ENCODE measurements at places on chromosomes 2 and 18. TPM values are rescaled to one million over a fixed set of nuclear protein-coding genes. Genes with fewer than 3 reads are reported as not detected.

- peak; percentile 75 for DNase-seq
These were observed 172.3 kb downstream of the PRKCE start for GRCh38 chr2:45823723-45824206.

GRCh38 chr2:165818920-165819319, 24.9 kb upstream of the GALNT3 start:
- DNase-seq, result no peak

- DNase-seq, result no peak
These were observed 32.7 kb upstream of the ALKAL2 start for GRCh38 chr2:320561-320960.

- no peak for DNase-seq
These were observed 10.9 kb upstream of the NT5C1B start for GRCh38 chr2:18600255-18600613.

DNA sequence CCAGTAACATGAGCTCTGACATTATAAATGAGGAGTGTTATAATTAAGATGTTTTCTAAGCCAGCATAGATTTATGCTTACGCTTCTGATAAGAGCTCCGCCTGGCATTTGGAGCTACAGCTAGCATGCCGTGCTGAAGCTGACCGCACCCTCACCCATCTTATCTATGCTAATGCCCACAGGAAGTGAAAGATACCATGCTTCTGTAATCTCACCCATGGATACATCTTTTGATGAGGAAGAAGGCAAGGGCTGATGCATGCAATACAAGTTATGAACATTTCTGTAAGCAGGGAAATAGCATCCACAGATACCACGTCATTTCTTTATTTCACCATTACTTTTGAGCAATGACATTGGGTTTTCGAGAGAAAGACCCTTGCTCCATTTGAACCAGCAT, 82.3 kb downstream of the ARL4C start:
- DNase-seq, result no peak

- no peak for DNase-seq
These were observed 109.5 kb downstream of the GRB14 start for GRCh38 chr2:164511738-164512137.

DNA sequence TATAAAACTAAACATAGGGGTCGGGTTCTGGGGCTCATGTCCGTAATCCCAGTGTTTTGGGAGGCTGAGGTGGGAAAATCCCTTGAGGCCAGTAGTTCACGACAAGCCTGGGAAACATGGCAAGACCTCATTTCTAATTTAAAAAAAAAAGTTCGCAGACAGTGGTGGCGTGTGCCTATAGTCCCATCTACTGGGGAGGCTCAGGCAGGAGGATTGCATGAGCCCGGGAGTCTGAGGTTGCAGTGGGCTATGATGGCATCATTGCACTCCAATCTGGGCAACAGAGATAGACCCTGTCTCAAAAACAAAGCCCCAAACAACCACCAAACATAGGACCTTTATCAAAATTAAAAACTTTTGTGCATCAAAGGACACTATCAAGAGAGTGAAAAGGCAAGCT, 9.8 kb upstream of the HAAO start:
- no peak for DNase-seq

DNA sequence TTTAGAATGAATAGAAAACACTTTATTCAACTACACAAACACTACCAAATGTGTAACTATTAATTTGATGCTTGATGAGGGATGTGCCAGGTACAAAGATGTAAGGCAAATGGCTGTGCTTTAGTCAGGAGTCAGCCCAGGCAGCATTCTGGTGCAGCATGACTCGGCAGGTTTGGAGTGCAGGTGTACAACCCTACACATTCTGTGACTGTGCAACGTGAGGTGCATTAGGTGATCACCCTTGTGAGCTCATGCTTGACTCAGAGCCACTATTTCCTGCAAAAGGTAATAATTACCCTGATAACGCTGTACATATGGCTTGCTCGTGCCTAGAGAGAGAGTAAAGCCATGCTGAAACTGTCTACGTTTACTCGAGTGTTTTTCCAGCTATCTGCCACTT, 288.7 kb upstream of the DSEL start:
- no peak for DNase-seq

- no peak for DNase-seq
These were observed 164.1 kb upstream of the FBXO11 start for GRCh38 chr2:48070415-48070814.

- DNase-seq, result peak; percentile 36
These were observed 69.1 kb downstream of the EHD3 start for GRCh38 chr2:31302940-31303563.

GRCh38 chr2:3633089-3633981, 24.7 kb upstream of the ALLC start:
- DNase-seq, result peak; percentile 35

- no peak for DNase-seq
These were observed 9.8 kb upstream of the NDUFV2 start for GRCh38 chr18:9092665-9093064.

DNA sequence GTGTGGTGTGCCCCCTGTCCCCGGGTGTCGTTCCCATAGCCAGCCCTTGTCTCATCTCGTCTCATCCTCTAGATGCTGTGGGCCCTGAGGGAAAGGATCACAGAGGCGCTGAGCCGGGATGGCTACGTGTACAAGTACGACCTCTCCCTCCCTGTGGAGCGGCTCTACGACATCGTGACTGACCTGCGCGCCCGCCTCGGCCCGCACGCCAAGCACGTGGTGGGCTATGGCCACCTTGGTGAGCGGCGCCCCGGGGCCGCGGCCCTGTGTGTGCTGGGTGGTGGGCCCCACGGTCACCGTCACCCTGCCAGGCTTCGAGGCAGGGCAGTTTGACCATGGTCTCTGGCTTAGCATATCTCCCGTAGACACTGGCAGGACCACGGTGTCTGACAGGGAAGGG, 20.8 kb upstream of the GAL3ST2 start:
- no peak for DNase-seq

DNA sequence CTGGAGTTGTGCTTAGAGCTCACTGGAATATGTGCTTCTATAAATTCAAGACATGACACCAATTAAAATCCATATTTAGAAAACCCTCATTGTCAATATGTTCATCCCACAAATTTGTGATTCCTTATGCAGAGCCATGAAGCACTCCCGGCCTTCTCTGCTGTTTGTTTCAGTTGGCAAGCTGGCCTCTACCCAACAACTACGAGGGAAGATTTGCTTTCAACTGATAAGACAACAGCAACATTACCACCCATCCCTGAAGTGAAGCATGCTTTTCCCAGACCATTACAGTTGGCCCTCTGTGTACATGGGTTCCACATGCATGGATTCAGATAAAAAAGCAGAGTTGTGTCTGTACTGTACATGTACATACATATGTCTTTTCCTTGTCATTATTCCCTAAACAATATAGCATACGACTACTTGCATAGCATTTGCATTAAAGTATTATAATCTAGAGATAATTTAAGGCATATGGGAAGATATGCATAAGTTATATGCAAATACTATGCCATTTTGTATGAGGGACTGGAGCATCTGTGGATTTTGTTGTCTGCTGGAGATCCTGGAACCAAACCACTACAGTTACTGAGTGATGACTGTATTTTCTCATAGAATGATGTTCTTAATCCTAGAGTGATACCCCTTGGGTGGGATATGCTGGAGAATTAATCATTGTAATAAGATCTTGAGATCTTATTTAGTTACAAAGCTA, 77.6 kb upstream of the MC2R start:
- no peak for DNase-seq

- no peak for DNase-seq
These were observed 28.1 kb downstream of the NAT8 start for GRCh38 chr2:73614105-73614504.

GRCh38 chr2:170822290-170823087, 5.8 kb downstream of the GAD1 start:
- DNase-seq, result no peak

DNA sequence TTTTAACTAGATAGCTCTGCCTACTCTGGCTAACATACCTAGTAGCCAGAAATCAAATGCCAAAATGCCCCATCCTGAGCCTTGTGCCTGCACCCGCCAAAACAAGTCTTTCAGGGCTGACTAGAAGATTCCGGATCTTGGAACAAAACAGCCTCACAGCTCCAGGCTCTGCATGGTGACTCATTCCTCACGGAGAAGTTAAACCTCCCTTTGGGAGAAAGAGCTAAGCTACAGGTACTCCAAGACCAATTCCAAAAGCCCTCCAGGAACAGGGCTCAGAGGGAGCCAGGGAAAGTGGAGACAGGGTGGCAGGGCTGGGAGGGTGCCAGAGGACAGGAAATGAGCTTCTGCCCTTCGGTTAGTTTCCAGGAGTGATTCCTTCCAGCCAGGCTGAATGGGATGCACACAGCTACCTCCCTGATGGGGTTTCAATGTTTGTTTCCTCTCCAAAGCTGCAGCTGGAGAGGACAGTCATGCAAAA, 295.6 kb downstream of the TNS1 start:
- DNase-seq, result no peak

DNA sequence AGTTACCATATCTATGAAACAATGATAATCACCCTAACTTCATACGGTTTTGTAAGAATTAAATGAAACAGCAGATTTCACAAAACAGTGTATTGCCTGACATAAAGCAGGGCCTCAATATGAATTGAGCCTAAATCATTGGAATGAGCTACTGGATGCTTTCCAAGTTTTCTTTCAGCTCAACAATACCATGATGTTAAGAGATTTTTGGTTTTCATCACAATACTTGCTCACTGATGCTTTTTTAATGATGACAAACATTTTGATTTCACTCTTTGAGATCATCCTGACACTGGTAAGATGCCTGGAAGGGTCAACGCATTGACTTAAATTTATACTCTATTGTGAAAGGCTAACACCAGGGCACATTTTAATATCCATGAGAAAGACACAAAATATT, 377.5 kb downstream of the ZNF521 start:
- no peak for DNase-seq

DNA sequence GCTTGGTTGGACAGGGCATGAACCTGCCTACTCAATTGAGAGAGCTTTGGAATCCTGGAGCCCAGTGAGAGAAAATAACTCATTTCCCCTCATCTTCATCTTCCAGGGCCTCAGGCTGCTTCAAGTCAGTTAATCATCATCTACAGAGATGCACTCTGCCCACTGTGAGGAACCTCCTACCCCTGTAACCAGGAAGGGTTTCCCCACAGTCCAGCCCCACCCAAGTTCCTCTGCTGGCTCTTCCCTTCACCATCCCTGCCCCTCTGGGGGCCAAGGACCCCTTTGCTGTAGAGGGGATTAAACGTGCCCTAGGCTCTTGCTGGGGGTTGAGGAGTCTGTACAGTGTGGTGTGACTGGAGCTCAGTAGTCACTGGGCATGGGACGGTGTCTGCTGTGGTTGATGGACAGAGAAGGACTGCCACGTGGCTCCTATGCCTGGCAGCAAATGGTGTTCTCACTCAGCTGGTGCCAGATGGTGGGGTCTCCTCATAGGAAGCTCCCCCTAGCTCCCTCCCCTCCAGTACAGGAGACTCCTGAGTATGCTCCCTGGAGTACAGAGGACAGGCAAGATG, 29.5 kb upstream of the LGALSL start:
- no peak for DNase-seq

- DNase-seq, result no peak
These were observed 112.2 kb upstream of the REG3G start for GRCh38 chr2:78913257-78913656.

GRCh38 chr2:149099298-149099697, 60.8 kb downstream of the LYPD6B start:
- DNase-seq, result no peak

- no peak for DNase-seq
These were observed 484 bp downstream of the ABCB6 start for GRCh38 chr2:219218217-219218731.

DNA sequence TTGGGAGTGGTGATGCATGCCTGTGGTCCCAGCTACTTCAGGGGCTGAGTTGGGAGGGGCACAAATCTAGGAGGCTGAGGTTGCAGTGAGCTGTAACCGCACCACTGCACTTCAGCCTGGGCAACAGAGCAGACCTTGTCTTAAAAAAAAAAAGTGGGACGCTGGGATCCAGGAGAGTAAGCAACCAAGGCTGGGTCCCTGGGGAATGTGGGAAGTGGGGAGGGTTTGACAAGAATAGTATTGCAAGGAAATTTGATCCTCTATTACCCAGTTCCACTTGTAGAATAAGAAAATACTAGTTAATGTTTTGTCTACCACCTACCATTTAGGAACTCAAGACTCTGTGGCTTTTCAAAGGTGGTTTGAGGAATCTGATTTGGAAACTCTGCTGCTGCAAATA, 21.1 kb upstream of the DYTN start:
- no peak for DNase-seq

- no peak for DNase-seq
These were observed 52.7 kb downstream of the TMEM200C start for GRCh38 chr18:5842653-5843052.

DNA sequence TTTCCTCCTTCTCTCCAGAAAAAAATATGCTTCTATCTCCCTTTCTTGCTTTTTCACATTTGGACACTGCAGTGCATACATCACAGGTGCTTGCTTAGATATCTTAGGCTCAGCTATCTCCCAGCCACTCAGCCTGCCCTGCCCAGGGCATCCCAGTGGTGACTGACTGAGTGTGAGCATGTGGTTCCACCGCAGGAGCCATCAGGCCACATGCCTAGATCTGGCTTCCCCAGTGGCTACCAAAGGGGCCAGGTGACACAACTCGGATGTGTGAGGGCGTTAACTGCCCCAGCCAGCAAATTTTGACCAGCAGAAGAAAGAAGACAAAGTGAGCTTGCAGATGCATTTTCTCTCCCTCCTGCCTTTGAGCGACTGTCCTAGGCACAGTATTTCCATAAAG, 25.5 kb downstream of the SP5 start:
- DNase-seq, result no peak

GRCh38 chr2:165305391-165306096, 66.3 kb downstream of the SCN2A start:
- no peak for DNase-seq

DNA sequence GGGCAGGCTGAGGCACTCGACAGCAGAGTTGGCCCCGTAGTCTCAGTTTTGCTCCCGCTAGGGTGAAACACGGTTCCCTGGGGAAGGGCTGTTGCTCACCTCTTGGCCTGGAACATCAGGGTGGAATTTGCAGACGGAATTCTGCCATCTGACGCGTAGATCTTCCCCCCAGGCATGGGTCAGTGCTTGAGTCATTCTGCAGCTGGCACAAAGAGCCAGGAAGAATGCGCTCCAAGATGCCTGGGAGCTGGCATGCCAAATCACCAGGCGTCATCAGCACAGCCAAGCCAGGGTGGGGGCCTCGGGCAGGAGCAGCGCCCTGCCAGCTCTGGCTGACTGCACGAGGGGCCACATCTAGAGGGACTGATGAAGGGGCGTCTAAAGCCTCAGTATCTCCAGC, 42.7 kb downstream of the ODC1 start:
- peak; percentile 55 for DNase-seq

GRCh38 chr2:225637259-225637658, 237.7 kb downstream of the NYAP2 start:
- no peak for DNase-seq

IL1R1 gene
- 9.3 TPM for polyA plus RNA-seq

RNU2-63P gene
- not detected for polyA plus RNA-seq

SCN9A gene
- polyA plus RNA-seq, result 5.5 TPM

C2orf78 gene
- not detected for polyA plus RNA-seq

NAB1 gene
- 57.9 TPM for polyA plus RNA-seq

VWC2L gene
- not detected for polyA plus RNA-seq

RAB11FIP5 gene
- polyA plus RNA-seq, result 18.8 TPM

PROM2 gene
- 1.4 TPM for polyA plus RNA-seq

FOXI3 gene
- 0.09 TPM for polyA plus RNA-seq

Data from hindlimb muscle (tissue), 1 donor.